IMR-90 (cell line): ENCODE measurements at places on chromosomes 7 and 10.
A peak's percentile ranks its signal among the peaks of the same experiment; 100 is the strongest.

DNA sequence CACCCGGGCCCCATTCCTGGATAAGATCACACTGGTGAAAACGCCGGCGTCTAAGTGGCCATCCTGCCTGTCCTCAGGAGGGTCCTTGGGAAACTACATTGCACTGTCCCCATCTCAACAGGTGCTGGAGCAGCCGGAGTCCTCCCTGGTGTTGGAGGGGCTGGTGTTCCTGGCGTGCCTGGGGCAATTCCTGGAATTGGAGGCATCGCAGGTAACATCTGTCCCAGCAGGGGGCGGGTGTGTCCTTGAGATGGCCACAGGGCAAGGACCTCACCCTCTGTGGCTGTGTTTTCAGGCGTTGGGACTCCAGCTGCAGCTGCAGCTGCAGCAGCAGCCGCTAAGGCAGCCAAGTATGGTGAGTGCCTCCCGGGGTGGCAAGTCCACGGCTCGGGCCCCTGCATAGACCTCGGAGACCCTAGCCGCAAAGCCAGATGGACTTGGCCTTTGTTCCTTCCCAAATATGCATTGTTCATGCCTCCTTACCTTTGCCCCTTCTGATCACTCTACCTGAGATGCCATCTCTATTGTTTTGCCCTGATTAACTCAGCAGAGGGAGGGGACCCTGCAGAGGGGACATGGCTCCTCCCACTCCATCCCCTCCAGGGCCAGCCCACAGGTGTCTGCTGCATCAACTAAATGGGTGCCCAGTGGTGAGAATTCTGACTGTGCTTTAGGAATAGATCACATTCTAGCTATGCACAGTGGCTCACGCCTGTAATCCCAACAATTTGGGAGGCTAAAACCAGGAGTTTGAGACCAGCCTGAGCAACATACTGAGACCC is 23.8 kb downstream of the ELN start:
- no peak overlapping the region for H3K27ac ChIP-seq
- DNase-seq = no peak
- H3K36me3 ChIP-seq = peaks cover 2% of the 10 kb centered on the region; the same call in 1 of the 2 replicates
- H3K27me3 ChIP-seq = no peaks in the 10 kb centered on the region; the same call in 1 of the 2 replicates
- H3K4me3 ChIP-seq = no peak overlapping the region

DNA sequence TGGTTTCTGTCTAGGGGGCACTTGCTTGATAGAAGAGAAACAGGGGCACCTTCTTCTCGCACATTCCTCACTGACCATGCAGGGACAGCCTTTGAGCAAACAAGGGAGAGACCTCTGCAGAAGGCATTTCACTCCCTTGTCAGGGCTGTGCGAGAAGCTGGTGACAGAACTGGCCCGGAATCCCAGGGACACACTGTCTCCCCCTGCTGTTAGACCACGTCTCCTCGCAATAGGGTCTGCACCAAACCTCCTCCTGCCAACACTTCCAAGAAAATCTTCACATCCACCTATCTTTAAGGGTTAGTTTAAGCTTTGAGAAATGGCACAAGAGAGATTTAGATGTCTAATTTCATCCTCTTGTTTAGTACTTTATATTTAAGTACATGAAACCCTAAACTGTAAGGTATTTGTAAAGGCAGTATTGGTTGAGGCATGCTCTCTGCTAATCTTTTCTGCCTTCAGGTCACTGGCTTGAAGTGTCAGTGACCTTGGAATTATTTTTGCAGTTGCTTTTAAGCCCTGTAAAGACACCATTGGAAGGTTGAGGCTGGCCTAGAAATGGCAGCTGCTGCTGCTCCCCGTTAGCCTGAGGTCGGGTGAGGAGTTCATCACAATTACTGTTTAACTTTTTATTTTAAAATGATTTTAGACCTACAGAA is 37.0 kb downstream of the RBM20 start:
- H3K36me3 ChIP-seq = no peaks in the 10 kb centered on the region
- peaks cover 10% of the 10 kb centered on the region for H3K4me1 ChIP-seq
- peaks cover 2% of the 10 kb centered on the region; the same call in 1 of the 2 replicates for H3K27me3 ChIP-seq
- H3K4me3 ChIP-seq = no peak overlapping the region
- peak; percentile 31 for DNase-seq

GRCh38 chr7:54581511-54581910 is 39.3 kb downstream of the VSTM2A start:
- H3K4me3 ChIP-seq = no peak overlapping the region
- no peaks in the 10 kb centered on the region for H3K27me3 ChIP-seq
- no peaks in the 10 kb centered on the region for H3K36me3 ChIP-seq
- no peaks in the 10 kb centered on the region for H3K4me1 ChIP-seq
- no peak for DNase-seq

- H3K27me3 ChIP-seq = peaks cover 21% of the 10 kb centered on the region
- H3K27ac ChIP-seq = no peak overlapping the region
- H3K4me1 ChIP-seq = no peaks in the 10 kb centered on the region
- no peak for DNase-seq
- H3K36me3 ChIP-seq = no peaks in the 10 kb centered on the region
Observed at GRCh38 chr10:93767724-93768399, 10.1 kb downstream of the LGI1 start.

DNA sequence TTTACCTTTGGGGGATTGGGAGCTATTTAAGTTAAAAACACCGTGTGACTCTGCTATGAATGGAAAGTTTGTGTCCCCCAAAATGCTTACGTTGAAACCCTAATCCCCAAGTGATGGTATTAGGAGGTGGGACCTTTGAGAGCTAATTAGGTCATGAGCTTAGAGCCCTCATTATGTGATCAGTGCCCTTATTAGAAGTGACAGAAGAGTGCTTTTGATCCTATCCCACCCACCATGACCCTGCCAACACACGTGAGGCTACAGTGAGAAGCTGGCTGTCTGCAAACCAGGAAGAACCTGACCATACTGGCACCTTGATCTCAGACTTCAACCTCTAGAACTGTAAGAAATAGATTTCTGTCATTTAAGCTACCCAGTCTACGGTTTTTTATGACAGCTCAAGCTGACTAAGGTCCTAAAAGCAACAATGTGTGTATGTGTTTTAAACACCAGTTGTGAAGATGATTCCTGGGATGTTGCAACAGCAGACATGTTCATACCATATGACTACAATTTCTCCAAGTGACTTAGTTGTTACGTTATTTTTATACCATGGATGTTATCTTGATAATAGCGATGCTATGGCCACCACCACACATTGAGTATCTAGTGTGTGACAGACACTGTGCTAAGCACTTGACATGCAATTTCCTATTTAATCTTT is 124.4 kb downstream of the PIP4K2A start:
- peak; percentile 21 for DNase-seq
- peaks cover 12% of the 10 kb centered on the region for H3K36me3 ChIP-seq
- H3K27ac ChIP-seq = no peak overlapping the region
- H3K4me1 ChIP-seq = peaks cover 4% of the 10 kb centered on the region; the same call in 1 of the 2 replicates
- H3K27me3 ChIP-seq = no peaks in the 10 kb centered on the region
- no peak overlapping the region for H3K4me3 ChIP-seq

- no peak overlapping the region for H3K27ac ChIP-seq
- no peak overlapping the region for H3K4me3 ChIP-seq
- no peak for DNase-seq
- H3K4me1 ChIP-seq = peaks cover 7% of the 10 kb centered on the region; the same call in 1 of the 2 replicates
Observed at GRCh38 chr10:77866598-77866997, 60.0 kb downstream of the DLG5 start.
